Activated CD4-positive, alpha-beta T cell treated with anti-CD3 and anti-CD28 coated beads, Interleukin-2, Interleukin-4, amounts not matched to agents 100 ng/mL and 50 ng/mL, durations not matched to agents 16 hours and 8 hours (primary cell): ENCODE measurements at places on chromosomes 3 and 15.

- peak; percentile 78 for DNase-seq
These were observed at the start of gene DALRD3 for GRCh38 chr3:49017971-49018706. Gene DALRD3 (minus strand): TSS chr3:49018580. CDS start chr3:49018564, 16 bp downstream.

GRCh38 chr3:48413611-48414010 is 16.3 kb downstream of the PLXNB1 start:
- DNase-seq: no peak

DNA sequence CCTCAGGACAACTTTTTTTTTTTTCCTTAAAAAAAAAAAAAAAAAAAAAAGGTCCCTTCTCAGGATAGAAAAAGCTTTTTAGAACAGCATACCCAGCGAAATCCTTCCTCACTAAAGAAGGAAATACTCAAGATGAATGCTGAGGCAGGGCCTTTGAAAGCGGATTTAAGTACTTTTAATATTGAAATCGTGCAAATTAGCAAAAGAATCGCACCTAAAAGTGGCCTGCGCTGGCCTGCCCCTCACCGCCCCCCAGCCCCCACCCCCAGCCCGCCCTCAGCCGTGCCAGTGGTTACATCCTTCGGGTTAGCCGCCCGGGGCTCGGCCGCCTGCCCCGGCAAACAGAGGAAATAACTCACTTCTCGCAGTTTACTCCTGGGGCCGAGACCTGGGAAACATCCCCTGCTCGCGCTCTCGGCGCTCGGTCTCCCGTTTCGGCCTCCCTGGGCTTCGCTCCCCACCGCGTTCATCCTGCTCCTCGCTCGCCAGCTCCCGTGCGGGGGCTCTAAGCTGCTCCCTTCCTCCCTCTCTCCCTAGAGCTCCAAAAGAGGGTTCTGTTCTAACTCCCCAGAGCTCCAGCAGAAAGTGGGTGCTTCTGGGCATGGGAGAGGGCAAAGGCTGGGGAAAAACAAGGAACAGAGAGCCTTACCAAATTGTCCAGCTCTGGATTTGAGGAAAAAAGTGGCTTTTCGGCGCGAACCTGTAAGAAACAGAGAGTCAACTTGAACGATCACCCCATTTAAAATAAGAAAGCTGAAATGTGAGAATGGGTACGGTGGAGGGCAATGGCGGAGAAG is 5.2 kb downstream of the MEIS2 start:
- DNase-seq: no peak

DNA sequence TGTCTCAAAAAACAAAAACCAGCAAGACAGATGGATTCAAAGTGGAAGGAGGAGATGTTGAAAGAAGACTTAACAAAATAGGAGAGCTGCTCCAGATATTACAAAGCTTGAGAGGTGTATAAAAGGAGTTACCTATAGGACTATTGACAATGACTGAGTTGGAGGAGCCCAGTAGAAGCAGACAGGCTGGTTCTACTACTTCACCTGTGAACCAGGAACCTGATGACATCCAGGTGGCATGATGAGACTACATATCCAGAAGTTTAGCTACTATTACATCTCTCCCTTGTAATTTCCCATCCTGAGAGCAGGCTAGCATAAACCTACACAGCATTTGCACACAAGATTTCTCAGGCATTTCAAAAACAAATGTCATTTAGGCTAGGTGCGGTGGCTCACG is 49.3 kb downstream of the CPEB1 start:
- no peak for DNase-seq

GRCh38 chr3:11305509-11305908 is 33.3 kb downstream of the ATG7 start:
- DNase-seq: no peak

GRCh38 chr3:111531446-111531845 is 10.6 kb upstream of the CD96 start:
- DNase-seq: no peak

GRCh38 chr3:102087236-102087635 is 237.9 kb downstream of the NFKBIZ start:
- DNase-seq: no peak

GRCh38 chr3:52507359-52507758 is 12.2 kb downstream of the STAB1 start:
- DNase-seq: no peak

DNA sequence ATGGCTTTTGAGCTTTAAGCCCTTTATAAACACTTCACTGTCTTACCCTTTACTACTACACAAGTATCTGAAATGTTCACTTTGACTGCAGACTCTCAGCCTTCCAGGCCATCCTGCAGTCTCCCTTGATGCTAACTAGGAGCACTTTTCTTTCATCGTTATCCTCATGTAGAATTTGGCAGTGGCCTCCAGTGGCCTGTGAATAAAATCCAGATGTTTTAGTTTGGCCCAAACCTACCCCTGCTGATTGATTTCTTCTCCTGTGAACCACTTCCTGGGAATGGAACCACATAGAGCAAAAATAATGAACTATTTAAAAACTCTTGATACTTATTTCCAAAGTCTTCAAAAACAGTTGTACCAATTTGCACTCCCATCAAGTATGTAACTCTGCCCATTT is 271.9 kb downstream of the FEZF2 start:
- DNase-seq: no peak

GRCh38 chr15:63939531-63940130 is 105.9 kb upstream of the HERC1 start:
- peak; percentile 7 for DNase-seq

- no peak for DNase-seq
These were observed 6.7 kb upstream of the ZNF609 start for GRCh38 chr15:64453689-64454037.

- no peak for DNase-seq
These were observed 34.6 kb downstream of the DNASE1L3 start for GRCh38 chr3:58176185-58176530.

DNA sequence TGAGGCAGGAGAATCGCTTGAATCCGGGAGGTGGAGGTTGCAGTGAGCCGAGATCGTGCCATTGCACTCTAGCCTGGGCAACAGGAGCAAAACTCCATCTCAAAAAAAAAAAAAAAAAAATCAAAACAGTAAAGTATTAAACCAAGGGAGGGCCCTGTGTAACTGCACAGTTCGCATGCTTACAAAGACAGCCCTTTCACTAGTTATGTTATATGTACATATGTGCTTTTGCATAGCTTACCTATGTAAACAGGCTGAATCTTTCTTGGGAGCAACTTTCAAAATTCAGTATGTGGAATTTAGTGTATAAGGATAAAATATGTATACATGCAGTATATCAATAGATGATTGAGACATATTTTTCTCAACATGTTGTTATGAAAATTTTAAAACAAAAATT is 16.1 kb upstream of the SLMAP start:
- DNase-seq: no peak

DNA sequence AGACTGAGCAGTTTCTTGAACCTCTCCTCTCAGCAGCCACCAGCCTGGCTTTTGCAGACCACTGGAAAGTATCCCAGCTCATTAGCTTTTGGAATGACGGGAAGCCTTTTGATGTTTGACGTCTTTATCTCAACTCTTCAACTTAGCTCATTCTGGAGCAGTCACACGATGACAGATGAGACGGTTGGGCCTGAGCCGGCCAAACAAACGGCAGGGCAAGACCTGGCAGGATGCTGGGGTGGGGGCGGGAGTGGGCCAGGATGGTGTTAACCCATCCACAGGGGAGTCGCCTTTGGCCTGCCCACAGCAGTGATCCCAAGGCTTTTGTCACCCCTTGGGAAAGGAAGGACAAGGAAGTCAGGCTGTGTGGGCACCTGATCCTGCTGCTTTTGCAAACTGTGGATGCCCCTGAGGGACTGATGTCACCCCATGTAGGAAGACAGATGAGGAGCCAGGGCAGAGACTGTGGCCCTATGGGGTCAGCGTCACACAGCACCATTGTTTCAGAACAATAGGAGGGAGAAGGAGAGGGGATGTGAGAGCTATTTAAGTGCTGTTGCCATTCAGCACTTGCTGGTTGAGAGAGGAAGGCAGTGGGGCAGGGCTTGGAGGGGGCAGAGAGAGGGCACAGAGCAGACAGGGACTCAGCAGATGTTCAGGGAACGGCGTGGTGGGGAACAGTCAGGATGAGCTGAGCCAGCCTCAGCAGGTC is 121.9 kb upstream of the CTDSPL start:
- no peak for DNase-seq

- no peak for DNase-seq
These were observed 87.2 kb downstream of the MB21D2 start for GRCh38 chr3:192830291-192831110.

DNA sequence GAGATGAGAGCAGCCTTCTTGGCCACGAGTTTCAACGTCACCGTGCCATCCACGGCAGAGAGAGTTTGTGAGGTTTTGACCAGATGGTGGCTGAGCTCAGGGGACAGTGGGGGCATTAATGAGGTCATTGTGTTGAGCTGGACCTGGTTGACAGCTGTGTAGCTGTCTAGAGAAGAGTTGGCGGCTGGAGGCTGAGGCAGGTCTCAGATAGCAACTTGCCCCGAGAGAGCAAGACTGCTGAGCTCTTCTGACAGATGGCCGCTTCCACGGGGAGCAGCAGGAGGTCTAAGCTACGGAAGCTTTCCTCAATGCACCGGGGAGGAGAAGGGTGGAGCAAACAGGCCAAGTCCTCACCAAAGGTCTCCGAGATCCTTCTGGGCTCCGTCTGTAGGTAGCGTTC is 44.8 kb upstream of the EIF5A2 start:
- DNase-seq: no peak

- no peak for DNase-seq
These were observed 261.6 kb upstream of the LYSMD4 start for GRCh38 chr15:99994849-99995248.

- DNase-seq: no peak
These were observed 685.7 kb downstream of the MCTP2 start for GRCh38 chr15:94917068-94917467.

- no peak for DNase-seq
These were observed 103.0 kb upstream of the SLC24A5 start for GRCh38 chr15:48017747-48018146.

DNA sequence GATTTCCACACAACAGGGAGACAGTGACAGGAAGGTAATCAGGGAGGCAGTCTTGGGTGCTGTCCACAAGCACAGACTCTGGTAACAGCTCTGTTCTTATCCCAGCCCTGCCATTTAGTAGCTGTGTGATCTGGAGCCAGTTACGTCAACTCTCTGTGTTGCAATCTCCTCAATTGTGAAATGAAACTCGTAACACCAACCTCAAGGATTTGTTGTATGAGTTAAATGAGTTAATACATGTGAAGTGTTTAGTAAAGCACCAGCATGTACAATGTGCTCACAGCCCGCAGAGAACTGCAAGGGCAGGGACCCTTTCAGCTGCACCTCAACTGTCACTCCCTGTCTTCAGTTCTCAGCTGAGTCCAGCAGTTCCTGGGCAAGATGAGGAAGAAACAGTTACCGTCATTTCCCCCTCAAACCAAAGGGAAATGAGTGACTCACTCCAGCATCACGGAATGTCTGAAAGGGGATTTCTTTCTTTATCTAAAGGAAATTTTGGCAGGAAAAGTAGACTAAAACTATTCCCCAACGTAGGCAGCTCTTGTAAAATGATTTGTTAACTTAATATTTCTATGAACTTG is 39.9 kb upstream of the MB21D2 start:
- peak; percentile 66 for DNase-seq

- DNase-seq: no peak
These were observed 58.3 kb downstream of the LRIG1 start for GRCh38 chr3:66442254-66443117.
